Amniotic stem cell (primary cell): ENCODE measurements at places on chromosomes 11 and 22.

GRCh38 chr11:829176-829846 is 1.6 kb downstream of the CRACR2B start:
- no peak for DNase-seq

DNA sequence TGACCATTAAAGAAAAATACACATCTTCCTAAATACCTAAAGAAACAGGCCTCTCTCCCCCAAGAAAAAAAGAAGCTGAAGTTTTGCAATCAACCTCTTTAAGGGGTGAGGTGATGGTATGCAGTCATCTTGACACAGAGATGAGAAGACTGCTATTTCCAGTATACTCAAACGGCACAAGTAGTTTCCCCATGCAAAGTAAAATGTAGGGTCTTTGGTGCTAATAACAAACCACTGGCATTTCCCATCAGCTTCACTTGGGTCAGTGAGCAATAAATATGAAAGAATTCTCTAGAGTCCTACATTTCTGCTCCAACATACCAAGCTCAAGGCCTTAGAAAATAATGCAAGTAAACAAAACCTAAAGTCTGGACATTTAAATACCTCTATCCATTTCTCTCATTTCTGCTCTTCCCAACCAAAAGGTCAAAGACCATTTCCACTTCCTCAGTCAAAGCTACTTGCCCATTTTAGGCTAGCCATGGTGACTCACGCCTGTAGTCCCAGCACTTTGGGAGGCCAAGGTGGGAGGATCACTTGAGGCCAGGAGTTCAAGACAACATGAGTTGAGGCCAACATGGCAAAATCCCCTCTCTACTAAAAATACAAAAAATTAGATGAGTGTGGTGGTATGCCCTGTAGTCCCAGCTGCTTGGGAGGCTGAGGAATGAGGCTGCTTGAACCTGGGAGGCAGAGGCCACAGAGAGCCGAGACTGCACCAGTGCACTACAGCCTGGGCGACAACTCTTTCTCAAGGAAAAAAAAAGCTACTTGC is 39.5 kb upstream of the CHRNA10 start:
- no peak for DNase-seq

DNA sequence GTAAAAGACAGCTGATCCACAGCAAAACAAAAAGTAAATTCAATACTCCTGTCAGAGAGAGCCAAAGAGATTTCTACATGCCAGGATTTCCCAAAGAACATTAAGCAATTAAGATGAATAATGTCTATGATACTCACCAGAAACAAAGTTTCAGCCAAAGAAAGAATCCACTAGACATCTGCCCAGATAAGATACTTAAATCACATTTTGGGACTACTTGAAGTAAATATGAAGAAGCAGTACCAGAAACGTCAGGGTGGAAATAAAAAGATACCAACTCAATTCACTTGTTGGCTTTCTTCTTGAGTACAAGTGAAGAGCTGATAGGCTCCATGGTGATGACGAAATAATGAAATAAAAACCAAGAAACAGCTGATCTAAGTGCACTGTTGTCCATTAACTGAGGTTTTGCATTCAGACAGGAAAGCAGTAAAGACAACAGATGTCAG is 31.6 kb upstream of the ARHGAP32 start:
- DNase-seq: no peak

GRCh38 chr11:102468616-102469195 is 16.1 kb upstream of the TMEM123 start:
- no peak for DNase-seq

GRCh38 chr11:11029027-11029426 is 171.2 kb upstream of the ZBED5 start:
- DNase-seq: no peak

GRCh38 chr11:10875430-10876021 is 17.7 kb upstream of the ZBED5 start:
- no peak for DNase-seq

DNA sequence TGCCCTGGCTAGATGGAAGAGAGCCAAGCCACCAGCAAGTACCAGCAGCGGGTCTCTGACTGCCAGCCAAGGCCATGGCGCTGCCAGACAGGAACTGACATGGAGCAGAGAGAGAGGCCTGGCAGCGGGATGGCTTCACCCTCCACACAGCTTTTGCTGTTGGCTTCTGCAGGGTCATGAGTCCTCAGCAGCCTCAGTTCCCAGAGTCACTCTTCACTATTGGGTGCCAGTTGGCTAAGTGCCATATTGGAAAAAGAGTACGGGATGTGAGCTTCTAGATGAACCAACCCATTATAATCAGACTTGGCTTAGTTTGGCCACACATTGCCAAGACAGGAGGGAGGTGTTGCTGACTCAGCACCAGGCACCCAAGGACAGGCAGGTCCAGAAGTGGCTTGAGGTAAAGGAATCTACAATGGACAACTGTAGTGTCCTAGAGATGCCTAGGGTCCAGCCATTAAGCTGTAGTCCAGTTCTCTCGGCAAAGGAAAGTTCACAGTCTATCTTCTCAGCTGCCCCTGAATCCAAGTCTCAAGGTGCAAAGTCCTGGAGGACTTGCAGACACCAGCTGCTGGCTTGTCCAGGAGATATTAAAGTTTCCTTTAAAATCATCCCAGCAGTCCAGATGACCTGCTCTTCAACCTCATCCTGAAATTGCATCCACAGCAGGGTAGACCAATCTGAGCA is 40.7 kb upstream of the POU2AF1 start:
- no peak for DNase-seq

GRCh38 chr11:20002312-20003216 is 157.7 kb downstream of the DBX1 start:
- no peak for DNase-seq

DNA sequence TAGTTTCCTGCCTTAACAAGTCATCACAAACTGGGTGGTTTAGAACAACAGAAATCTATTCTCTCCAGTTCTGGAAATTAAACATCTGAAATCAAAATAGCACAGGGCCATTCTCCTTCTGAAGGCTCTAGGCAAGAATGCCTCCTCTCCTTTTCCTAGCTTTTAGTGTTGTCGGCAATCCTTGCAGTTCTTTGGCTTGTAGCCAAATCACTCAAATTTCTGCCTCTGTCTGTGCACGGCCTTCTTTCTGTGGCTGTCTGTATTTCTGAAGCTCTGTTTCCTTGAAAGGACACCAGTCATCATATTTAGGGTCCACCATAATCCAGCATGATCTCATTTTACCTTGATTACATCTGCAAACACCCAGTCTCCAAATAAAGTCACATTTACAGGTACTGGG is 795.5 kb downstream of the METTL15 start:
- no peak for DNase-seq

GRCh38 chr11:66919923-66920322 is 38.3 kb downstream of the PC start:
- DNase-seq: no peak

GRCh38 chr11:16169956-16170847 is 186.1 kb downstream of the SOX6 start:
- no peak for DNase-seq

DNA sequence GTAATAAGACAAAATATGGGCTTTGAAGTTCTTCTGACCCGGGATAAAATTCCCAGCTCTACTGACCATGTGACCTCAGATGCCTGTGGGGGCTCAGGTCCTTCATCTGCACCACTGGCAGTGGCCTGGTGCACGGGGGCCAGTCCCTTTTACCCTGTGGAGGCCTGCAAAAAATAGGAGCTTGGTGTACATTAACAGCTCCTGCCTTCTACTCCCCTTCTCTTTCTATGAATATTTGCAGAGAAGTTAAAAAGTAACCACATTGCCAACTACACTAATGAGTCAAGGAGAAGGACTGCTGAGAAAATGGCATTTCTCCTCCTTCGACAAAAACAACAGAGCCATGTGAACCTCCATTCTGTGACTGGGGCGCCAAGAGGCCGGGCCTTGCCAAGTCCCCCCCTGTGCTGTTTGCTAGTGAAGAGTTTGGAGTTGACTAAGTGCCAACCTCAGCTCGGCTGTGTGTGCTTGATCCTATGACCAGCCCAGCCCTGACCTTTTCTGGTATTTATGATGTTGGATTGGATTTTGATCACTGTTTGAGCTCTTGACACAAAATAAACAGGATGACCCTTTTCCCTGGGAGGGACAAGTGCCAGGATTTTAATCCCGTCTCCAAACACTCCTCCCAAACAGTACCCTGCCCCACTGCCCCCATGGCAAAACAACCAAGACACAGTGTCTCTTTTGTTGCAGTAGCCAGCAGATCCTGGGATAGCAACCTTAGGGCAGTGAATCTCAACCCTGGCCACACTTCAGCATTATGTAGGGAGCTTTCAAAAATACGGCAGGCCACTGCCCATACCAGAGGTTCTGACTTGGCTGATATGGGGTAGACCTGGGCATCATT is 380.1 kb downstream of the LARGE1 start:
- no peak for DNase-seq

GRCh38 chr11:19890308-19890707 is 177.7 kb downstream of the NAV2 start:
- DNase-seq: no peak

DNA sequence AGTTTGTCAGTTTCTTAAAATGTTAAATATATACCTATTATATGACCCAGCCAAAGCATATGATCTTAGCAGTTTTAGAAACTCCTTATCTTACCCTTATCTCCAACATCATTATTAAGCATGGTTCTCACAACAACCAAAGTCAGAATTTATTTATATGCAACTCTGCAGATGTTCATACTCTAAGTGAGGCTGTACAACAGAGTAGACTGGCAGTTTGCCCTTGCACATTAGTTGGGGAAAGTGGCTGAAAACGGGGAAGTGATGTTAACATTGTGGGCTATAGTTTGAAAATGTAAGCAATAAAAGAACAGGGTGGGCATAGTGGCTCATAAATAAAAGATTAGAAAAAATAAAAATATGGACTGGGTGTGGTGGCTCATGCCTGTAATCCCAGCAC is 49.7 kb downstream of the ATG16L2 start:
- DNase-seq: no peak

GRCh38 chr11:42647993-42648392 is 663.8 kb upstream of the API5 start:
- DNase-seq: no peak

DNA sequence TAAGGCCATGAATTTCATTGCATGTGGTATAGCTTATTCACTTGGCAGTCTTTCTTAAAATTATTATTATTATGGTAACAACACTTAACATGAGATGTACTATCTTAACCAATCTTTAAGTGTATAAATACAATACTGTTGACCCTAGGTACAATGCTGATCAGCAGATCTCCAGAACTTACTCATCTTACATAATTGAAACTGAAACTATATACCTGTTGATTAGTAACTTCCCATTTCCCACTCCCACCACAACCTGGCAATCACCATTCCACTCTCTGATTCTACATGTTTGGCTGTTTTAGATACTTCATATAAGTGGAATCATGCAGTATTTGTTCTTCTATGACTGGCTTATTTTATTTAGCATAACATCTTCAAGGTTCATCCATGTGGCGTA is 150.2 kb upstream of the POU2AF2 start:
- no peak for DNase-seq

DNA sequence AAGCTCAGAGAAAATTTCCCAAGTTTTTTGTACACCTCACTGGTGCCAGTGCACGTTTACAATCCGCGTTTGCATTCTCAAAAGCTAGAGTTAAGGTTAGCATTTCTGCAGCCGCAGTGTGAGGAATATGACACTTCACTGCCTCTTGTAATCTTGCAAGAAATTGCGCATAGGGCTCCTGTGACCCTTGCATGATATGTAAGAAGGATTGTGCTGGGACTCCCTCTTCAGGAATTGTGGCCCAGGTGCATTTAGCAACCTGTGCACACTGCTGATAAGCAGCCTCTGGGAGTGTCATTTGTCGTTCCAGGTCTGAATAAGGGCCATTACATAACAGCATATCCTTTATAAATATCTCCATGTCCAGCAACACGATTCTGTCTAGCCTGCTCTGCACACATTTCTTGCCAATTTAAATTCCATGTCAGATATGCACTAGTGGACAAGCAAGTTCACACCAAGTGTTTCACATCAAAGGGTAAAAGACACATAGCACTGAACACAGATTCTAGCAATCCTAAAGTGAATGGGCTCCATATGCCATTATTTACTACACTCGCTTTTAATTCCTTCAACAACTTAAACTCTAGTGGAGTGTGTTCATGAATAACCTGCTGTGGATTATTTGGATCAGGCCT is 69.2 kb upstream of the INCENP start:
- DNase-seq: peak; percentile 12

DNA sequence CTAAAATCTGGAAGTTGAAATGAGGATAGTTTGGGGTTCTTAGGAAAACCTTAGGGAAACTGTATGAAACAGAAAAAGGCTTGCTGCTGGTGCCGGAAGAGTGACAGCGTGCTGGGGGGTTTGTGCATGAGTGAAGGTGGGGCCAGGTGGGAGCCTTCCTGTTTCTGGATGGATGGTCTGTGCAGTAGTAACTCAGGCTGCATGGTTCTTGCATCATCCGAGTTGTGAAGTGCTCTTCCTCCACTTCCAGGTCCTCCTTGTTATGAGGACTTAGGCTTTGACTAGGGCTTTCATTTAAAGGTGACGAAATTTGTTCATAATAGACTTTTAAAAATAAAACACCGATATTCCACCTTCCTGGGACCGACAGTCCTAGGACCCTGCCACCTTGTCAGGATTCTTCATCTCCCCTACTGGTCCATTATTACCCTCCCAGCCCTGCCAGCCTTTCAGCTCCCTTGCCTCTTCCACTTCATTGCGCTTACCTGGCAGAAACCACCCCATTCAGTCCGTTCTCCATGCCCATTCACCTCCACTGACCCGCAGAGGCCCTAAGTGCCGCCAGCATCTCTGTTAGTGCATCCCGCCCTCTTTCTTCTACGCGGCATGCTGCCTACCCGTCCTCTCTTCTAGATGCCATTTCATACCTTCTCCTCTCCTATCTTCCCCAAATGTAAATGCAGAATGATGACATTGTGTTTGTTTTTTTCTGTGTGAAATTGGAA is 47.3 kb downstream of the PPFIA1 start:
- DNase-seq: no peak
